ENCODE measurements at places on chromosomes 4 and X. TPM values are rescaled to one million over a fixed set of nuclear protein-coding genes. Genes with fewer than 3 reads are reported as not detected.

HEPH gene
- total RNA-seq: 0.20 TPM

NPY1R gene
- not detected for total RNA-seq

TCP11X2 gene
- not detected for total RNA-seq

TRPC3 gene
- 1.1 TPM for total RNA-seq

MID1 gene
- total RNA-seq: 0.07 TPM

CENPI gene
- total RNA-seq: 17.1 TPM

RNF212 gene
- total RNA-seq: 2.1 TPM

HERC5 gene
- 57.7 TPM for total RNA-seq

FAAH2 gene
- 16.1 TPM for total RNA-seq

EMD gene
- 60.2 TPM for total RNA-seq

ITM2A gene
- 131 TPM for total RNA-seq

SOX3 gene
- not detected for total RNA-seq

PRR32 gene
- total RNA-seq: not detected

TNMD gene
- total RNA-seq: not detected

PABPC1L2A gene
- total RNA-seq: not detected

HTT gene
- 78.0 TPM for total RNA-seq
